Stimulated activated CD8-positive, alpha-beta memory T cell treated with anti-CD3 and anti-CD28 coated beads, Interleukin-4, amount 100 ng/mL, for 48 hours (primary cell): ENCODE measurements at places on chromosomes 1 and 21.
A peak's percentile ranks its signal among the peaks of the same experiment; 100 is the strongest.

DNA sequence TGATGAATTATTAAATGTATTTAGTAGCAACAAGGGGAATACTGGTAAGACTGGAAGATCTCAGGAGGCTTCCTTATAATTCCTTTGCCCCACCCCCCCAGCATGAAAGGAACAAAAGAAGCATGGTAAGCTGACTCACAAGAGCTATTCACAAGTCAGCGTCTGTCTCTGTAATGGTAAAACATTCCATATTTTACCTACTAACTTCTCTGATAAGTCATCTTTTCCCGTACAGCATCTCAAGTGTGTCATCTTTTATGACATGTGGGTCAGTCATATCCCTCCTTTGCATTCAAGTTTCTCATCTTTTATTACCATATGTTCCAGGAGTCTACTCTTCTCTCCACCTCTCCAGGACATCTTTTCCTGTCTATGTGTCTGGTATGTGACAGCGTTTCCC is 241.3 kb downstream of the PLA2G4A start:
- no peak for DNase-seq

GRCh38 chr1:152459596-152460528 is 45.8 kb upstream of the CRNN start:
- peak; percentile 84 for DNase-seq

GRCh38 chr1:182041615-182042014 is 19.9 kb downstream of the ZNF648 start:
- DNase-seq, result no peak

GRCh38 chr1:207831517-207832327 is 79.2 kb downstream of the CD34 start:
- peak; percentile 59 for DNase-seq

DNA sequence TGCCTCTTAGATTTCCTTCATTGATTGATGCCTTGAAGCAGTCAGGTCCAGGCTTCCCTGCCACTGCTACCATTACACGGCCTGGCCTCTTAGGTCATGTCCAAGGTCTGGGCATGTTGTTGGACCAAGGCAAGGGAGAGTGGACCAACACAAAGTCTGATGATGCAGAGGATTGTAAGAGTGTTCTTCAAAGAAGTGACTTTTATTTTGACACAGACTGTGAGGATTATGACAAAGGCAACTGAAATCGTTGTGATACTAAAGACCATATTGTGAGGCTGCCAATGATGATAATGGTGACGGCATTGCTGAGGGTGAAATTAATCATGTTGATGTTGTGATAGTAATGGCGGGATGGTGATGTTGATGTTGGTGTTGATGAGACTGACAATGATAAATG is 149.5 kb downstream of the GRIK3 start:
- no peak for DNase-seq

GRCh38 chr1:86357796-86358195 is 38.3 kb downstream of the ODF2L start:
- no peak for DNase-seq

- DNase-seq, result no peak
Measured at GRCh38 chr1:112396653-112397471, 848 bp downstream of the CTTNBP2NL start.

DNA sequence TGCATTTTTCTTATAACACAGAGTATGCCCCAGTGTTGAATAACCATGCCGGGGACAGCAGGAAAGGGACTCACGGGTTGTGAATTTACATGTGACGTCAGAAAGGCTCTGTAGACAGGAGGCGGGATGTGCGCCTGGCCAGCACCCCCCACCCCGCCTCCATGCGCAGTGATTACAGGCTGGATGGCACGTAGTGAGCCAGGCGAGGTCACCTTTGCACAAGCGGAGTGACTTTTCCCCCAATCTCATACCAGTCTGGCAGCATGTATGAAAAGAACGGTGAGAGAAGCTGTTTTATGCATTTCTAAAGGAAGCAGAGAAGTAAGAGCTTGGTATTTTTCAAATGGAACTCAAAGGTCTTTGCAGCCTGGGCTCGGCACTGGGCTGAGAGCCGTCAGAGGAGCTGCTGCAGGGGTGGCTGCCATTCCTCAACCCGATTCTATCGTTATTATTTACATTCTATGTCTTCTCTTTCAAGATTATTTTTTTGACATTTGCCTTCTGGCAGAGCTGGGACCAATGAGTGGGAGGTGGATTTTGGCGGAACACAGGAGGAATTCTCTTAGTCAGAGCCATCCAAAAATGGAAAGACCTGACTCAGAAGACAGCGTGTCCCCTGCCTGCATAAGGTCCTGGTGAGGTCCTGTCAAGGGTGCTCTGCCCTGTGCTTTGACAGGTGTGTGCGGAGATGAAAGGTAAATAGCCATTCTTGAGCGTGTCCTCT is 115.6 kb upstream of the SLC45A1 start:
- DNase-seq, result no peak

DNA sequence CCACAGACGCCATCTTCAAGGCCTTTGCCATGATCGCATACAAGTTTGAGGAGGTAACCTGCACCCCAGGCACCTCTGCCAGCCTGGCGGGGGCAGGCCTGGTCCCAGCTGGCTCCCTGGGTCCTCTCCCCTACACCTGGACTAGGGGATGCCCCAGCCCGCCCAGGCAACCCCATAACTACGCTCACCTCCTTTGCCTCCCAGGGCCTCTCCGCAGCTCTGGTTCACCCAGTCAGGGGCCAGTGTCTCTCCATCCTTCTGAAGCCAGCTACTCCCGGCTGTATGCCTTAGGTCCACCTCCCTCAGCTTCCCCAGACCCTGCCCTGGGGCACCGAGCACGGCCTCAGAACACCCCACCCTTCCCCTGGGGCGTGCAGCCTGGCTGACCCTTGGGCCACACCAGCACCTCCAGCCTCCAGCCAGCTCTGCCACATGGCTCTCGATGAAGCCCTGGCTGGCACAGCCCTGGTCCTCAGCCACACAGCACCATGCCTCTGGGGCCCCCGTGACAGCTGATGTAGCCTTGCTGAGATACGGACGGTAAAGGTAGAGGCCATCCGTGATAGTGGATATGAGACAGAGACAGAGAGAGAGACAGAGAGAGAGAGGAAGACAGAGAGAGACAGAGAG is 80.4 kb upstream of the COL6A1 start:
- DNase-seq, result no peak

- no peak for DNase-seq
Measured at GRCh38 chr1:201553496-201554189, 14.7 kb downstream of the NAV1 start.
